ENCODE measurements at places on chromosomes 11 and 22. TPM values are rescaled to one million over a fixed set of nuclear protein-coding genes. Genes with fewer than 3 reads are reported as not detected.

Gene KIRREL3
- 0.36 TPM for total RNA-seq

- DNase-seq = no peak
- no peaks in the 10 kb centered on the region for H3K27me3 ChIP-seq
- no peaks in the 10 kb centered on the region for H3K36me3 ChIP-seq
- no peak overlapping the region for H3K27ac ChIP-seq
Observed at GRCh38 chr11:120751550-120751949, 240.0 kb downstream of the GRIK4 start.

Gene CCDC87
- 2.0 TPM for total RNA-seq

DNA sequence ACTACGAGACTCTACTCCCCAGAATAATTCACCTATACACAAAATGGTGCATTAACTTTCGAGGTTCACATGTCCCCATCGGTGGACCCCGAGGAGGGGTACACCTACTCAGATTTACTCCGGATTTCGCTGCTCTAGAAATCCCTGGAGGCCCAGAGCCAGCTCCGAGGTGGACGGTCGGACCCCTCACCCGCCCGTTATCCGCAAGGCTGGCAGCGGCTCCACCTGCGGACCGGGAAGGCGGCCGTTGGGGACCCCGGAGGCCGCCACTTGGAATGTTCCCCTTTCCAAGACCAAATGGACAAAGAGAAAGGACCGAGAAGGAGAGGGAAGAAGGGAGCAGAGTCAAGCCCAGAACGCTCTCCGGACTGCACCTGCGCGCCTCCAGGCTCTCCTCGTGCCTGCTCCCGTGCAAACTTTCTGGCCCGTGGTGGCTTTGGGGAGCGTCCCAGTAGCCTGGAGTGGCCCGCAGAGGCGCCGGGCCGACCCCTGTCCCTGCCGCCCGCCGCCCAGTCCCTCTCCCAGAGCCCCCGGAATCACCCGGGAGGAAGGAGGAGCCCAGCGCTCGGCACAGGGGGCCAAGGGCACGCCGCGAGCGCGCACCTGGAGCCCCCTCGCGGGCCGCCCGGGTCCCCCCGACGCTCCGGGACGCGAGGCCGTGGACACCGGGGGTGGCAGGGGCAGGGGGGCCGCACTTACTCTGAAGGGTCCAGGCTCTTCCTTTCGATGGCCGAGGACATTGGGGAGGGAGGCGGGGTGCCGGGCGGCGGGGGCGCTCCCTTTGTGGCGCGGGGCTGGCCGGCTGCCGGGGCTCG, 23.0 kb downstream of the LMO2 start:
- H3K27ac ChIP-seq = no peak overlapping the region
- no peak for DNase-seq
- peaks cover 44% of the 10 kb centered on the region for H3K27me3 ChIP-seq
- H3K4me1 ChIP-seq = peaks cover 6% of the 10 kb centered on the region
- no peaks in the 10 kb centered on the region for H3K36me3 ChIP-seq

Gene APOL5
- total RNA-seq = not detected

Gene MDK
- 252 TPM for total RNA-seq

Gene NPTXR
- 32.6 TPM for total RNA-seq

Gene EIF3D
- 151 TPM for total RNA-seq

- no peaks in the 10 kb centered on the region for H3K36me3 ChIP-seq
Observed at GRCh38 chr11:106969644-106970355, 48.5 kb downstream of the GUCY1A2 start.

DNA sequence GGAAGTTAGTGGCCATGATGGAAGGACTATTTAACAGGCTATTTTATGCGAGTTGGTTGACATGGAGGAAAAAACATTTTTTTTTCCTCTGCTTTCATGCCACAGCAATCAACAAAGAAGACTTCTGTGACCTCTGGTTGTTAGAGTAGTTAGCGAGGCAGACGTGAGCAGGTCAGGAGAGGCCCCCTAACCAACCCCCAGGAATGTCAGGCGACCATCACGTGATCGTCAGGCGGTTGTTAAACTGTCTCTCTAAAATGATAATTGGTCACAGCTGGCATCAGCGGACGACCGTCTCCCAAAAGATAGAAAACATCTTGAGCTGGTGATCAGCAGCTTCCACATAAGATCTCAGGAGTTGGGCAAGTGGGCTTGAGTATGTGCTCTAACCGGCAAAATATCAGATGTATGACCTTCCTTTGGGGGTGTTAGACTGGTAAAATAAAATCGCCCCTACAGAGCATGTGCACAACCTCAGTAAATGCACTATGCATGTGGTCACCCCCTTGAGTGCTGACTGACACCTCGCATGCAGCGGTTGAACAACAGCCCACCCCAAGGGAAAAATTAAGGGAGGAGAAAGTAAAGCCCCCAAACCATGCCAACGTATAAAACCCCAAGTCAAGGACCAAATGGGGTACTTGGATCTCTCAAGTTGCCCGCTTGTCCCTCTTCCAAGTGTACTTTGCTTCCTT, 20.9 kb upstream of the NARS2 start:
- no peaks in the 10 kb centered on the region for H3K27me3 ChIP-seq
- H3K36me3 ChIP-seq = no peaks in the 10 kb centered on the region
- no peak for DNase-seq

Data from Panc1 (cell line).